Stimulated activated CD8-positive, alpha-beta memory T cell treated with anti-CD3 and anti-CD28 coated beads, Interleukin-7, amount 100 ng/mL, for 48 hours (primary cell): ENCODE measurements at places on chromosomes 13 and 19.

DNA sequence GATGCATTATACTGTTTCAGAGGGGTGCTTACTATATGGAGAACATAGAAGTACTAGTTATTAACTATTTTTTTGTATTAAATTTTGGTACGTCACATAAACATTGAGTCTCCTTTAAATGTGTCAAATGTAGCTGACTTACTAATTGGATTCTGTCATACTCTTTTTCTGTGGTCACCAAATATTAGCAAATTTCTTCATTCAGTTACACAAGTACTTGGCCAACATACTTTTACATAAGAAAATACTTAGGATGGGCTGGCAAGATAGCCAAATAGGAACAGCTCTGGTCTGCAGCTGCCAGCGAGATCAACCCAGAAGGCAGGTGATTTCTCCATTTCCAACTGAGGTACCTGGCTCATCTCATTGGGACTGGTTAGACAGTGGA lies 19.2 kb downstream of the LPAR6 start:
- no peak for DNase-seq

DNA sequence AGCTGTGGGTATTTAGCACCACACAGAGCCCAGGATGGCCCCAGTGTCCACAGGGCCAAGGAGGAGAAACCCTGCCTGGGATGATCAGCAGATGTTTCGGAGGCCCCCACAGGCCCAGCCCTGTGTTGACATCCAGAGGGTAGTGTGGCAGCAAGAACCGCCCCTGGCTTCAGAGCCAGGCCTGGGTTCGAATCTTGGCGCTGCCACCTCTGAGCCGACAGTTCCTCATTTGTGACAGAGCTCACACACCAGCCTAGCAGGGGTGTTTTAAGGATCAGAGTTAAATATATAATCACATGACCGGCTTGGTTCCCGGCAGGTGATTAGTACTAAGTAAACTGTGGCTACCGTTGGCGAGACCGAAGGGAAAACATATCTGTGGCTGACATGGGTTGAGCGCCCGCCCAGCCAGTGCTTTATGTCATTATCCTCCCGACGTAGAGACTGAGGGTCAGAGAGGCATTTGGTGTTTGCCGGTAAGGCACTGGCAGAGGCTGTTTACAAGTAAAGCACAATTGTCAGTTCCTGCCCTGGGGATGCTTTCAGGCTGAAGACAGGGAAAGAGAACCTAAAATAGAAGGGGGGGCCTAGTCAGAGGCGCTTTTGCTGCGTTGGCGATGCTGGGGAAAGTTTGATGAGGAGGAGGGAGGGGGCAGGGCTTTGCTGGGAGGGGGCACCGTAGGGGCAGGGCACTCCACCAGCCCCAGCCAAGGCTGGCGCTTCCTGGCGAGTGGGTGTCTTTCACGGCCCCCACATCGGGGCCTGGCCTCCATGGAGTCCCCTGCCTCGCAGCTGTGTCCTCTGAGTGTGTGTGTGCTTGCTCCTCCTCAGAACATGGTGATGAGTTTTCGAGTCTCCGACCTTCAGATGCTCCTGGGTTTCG lies 4.8 kb downstream of the PIAS4 start:
- no peak for DNase-seq

- DNase-seq: no peak
These were observed 45.6 kb upstream of the ZNF562 start for GRCh38 chr19:9720541-9720940.

- no peak for DNase-seq
These were observed 67.4 kb downstream of the STK24 start for GRCh38 chr13:98509271-98510155.

DNA sequence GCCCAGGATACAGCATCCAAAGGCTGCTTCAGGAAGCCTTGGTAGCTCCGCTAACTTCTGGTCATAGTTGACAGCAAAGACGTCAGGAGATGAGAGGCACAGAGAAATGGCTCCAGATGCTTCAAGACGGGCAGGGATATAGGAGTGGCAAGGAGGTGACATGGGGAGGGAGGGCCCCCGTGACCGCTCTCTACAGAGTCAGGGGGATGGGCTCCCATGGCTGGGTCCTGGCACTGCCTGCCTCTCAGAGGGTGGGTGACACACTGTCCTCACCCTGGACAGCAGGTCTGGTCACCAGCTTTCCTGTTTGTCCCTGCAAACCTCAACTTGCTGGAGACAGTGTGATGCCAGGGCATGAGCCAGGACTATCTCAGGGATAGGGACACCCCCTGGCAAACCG lies 10.3 kb upstream of the ZNF14 start:
- no peak for DNase-seq

- DNase-seq: no peak
These were observed 136.3 kb downstream of the DCT start for GRCh38 chr13:94343243-94343585.

- DNase-seq: no peak
These were observed 603 bp downstream of the ZC3H13 start for GRCh38 chr13:46051968-46052318.

DNA sequence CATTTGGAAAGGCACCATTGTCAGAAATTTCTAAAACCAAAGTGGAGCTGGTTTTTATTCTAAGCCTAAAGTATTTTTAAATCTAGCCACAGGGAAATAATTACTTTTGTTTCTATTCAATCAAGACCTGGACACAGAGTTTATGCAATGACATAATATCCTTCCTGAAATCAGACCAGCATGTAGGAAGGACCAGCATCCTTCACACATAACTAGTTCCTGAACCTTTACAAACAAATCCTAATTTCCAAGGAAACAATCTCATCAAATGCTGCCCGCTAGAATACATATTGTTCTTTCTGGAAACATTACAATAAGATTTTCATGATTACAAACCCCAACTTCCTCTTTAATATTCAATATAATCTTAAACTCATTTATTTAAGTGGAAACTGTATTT lies 1.5 kb downstream of the STARD13 start:
- DNase-seq: no peak

DNA sequence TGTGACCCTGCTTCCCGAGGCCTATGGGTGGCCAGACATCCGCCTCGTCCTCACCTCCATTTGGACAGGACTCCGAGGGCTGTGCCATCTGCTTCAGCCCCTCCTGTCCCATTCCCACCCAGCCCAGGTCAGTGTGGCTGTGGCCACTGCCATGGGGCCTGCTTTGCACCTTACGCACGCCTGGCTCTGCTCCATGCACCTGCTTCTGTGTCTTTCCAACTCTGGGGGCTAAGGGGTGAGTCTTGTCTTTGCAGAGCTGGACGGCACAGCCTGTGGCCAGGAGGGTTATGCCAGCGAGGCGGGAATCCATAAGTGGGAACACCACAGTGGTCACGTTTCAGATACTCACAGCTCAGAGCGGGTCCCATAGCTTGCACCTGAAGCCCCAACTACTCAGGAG lies 5.2 kb upstream of the ZNF554 start:
- no peak for DNase-seq

DNA sequence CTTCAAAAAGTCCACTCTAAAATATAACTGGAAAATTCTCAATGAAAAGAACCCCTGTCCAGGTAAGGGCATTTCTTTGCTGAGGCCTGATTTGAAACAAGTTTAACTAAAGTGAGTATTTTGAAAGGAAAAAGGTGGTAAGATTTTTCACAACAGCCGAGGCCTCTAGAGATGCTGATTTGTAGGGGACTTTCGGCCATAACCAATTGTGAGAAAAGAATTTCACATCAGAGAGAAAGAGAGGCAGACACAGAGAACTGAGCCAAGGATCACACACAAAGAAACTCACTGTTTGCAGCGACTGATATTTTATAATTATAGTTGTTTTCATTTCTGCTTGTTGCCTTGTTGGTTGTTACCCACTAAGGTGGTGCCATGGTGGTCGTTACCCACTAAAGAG lies 24.4 kb downstream of the MBD3L2B start:
- no peak for DNase-seq

- no peak for DNase-seq
These were observed 258.8 kb upstream of the STARD13 start for GRCh38 chr13:33544308-33544707.

- DNase-seq: no peak
These were observed 4.0 kb upstream of the SIGLEC10 start for GRCh38 chr19:51421229-51422052.

DNA sequence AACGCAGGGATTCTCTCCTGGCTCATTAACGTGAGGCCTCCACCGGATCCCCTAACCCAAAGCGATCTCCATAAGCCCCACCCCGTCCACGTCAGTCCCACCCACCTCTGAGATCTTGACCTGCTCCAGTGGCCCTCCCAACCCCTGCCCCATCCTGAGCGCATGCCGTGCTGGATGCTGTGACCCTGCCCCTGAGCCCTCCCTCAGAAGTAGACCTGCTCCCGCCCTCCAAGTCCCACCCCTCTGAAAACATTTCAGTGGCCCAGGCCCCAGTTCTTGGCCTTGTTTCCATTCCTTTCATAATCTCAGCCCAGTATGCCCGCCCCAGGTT lies 19.9 kb downstream of the LMTK3 start:
- DNase-seq: no peak

- peak; percentile 23 for DNase-seq
These were observed 17.9 kb upstream of the TINCR start for GRCh38 chr19:5585461-5586299.

DNA sequence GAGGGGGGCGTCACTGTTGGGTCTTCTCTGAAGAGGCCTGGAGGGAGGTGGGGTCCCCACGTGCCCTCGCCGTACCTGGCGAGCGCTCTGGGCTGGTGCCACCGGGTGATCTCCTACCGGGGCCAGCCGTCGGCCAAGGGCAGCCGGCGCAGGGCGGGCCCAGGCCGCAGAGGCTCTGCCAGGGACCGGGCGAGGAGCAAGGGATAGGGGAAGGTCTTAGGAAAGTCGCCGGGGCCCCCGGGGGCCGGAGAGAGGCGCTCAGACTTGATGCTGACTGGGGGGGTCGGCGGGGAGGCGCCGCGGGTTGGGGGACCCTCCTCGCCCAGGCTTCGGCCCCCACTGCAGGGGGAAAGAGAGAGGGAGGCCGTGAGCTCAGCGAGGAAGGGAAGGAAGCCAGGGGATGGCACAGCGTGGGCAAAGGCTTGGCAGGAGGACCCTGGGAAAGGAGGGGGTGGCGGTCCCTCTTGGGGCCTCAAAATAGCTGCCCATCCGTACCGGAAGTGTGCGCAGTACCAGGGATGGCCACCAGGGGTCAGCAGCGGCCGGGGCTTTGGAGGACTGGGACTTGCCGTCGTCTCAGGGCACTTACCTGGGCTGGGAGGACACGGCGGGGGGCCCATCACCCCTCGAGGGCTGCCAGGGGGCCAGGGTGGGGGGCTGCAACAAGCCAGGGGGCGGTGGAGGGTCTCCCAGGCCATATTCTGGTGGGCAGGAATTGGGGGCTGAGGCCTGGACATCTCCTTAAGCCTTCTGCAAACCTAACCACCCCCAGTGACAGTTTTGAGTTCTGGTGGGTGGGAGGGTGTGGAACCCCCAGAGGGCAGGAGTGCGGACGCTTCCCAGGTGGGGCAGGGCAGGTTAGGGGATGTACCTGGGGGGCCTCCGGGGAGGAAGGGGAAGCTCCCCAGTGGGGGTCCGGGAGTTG lies 7.7 kb upstream of the TMEM161A start:
- DNase-seq: peak; percentile 65

DNA sequence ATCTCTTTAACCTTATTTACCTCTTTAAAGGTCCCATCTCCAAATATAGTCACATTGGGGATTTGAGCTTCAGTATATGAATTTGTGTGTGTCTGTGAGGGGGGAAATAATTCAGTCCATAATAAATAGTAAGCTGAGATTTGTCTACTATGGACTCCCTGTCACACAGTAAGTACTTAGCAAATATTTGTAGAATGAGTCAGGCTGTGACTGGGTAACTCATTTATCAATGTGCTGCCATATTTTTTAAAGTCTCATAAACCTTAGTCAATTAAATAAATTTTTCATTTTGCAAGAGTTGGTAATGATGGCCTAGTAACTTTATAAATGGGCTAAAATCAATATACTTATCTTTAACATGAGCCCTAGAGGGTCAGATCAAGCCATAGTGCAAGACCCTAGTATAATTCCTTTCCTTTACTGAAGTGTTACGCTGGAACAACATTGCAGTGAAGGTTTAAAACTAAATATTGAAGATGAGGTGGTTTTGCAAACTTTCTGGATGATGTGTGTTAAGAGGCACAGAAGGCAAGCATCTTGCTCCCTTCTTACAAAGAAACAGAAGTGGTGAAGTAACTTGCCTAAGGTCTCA lies 305.1 kb downstream of the KCNRG start:
- no peak for DNase-seq

GRCh38 chr13:39461685-39462266 lies 141.2 kb downstream of the LHFPL6 start:
- no peak for DNase-seq

DNA sequence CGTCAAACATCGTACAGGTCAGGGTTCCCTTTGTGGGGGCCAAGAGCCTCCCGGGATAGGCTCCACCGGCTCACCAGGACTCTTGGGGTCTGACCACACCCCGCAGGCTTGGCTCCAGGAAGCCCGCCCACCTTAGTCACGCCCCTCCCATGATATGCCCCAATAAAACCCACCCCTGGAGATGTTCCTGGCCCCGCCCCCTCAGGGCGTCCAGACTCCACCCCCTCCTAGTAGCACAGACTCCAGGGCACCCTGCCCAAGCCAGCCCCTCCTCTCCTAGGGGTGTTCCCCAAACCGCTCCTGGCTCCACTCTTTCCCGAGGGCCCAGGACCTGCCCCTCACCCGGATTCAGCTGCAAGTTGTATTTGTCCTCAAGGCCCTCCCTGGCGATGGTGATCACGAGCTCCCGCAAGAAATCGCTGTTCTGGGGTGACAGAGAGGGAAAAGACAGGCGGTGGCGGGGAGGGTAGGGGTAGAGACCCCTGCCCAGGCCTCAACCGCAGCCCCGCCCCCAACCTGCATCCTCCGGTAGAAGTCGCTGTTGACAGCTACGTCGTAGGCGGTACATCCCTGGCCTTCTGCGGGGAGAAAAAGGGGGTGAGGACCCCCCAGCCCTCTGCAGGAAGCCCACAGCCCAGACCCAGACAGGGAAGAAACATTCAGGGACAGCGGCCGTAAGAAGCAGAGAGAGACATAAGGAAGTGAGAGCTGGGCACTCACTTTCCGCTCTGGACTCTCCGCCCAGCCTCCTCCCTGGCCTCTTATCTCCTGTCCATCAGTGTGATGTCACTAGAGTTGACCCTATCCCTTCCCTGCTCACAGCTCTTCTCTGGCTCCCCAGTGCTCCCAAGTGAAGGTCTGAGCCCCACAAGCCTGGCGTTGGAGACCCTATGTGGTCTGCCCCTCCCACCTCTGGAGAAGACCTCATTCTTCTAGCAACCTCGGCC lies 3.9 kb downstream of the PIH1D1 start:
- DNase-seq: no peak

DNA sequence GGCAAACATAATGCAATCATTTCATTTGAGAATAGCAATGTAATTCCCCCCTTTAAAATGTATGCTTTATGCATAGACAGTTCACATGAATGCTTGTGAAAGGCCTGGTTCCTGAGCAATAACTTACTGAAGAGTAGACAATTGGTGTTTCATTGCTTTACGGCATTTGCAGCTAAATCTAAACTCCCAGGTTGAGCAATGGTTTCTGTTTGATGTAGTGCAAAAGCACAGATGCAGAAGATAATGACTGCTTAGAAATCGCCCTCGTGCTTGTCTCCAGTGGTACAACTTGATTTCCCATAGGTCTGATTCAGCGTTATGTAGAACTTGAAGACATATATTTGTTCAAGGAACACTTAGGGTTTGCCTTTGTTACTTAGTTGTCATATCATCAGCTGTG lies 1018.3 kb downstream of the DIAPH3 start:
- no peak for DNase-seq

GRCh38 chr13:25756912-25757311 lies 294.9 kb downstream of the SHISA2 start:
- no peak for DNase-seq
